ENCODE measurements at places on chromosomes 1 and 21. TPM values are rescaled to one million over a fixed set of nuclear protein-coding genes. Genes with fewer than 3 reads are reported as not detected.

- DNase-seq = peak; percentile 89
Measured at GRCh38 chr21:29258626-29259338, 39.9 kb upstream of the BACH1 start.

GRCh38 chr1:172630056-172630818, 28.7 kb upstream of the FASLG start:
- peak; percentile 73 for DNase-seq

CD1B gene
- not detected for total RNA-seq

DNA sequence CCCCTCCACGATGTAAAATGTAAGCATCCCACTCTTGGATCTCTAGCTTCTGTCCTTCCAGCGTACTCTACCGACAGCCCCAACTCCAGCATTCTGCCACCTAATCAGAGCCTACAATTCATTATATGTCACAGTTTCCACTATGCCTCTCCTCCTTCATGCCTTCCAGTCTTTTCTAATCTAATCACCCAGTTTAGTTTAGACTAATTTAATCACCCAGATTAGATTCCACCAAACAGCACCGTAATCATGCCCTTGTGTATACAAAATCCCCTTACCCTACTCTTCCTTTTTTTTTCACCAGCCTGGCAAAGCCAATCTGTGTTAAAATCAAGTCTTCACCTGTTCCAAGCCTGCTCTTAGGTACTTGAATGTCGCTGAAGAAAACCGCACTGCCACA, 49.8 kb upstream of the KANK4 start:
- DNase-seq = no peak

DNA sequence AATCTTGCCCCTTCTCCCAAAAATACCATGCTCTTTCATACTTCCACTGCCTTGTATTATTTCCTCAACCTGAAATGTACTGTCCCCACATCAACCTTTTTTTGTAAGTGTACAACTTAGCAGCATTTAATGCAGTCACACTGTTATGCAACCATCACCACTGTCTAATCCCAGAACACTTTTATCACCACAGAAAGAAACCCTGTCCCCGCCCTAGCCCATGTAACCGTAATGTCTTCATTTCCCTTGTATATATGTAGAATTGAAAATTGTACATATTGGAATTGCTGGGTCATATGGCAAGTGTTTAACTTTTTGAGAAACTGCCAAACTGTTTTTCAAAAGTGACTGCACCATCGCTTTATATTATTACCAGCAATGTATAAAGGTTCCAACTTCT, 37.4 kb downstream of the PTP4A2 start:
- DNase-seq = no peak

DNA sequence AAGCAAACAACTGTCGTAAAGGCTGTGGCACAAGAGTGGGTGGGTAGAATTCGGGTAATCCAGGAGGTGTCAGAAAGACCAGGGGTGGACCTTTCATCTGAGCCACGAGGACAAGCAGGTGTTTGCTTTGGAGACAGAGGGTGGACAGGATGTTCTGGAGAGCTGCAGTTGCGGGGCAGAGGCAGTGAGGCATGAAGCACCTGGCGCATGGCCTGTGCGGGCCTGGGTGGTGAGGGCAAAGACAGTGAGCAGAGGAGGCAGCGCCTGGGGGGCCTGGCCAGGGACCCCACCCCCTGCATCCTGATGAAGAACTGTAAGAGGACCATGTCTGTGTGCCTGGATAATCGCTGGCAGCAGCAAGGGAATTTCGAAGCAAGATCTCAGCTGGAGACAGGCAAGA, 24.9 kb downstream of the KIF26B start:
- no peak for DNase-seq

DNA sequence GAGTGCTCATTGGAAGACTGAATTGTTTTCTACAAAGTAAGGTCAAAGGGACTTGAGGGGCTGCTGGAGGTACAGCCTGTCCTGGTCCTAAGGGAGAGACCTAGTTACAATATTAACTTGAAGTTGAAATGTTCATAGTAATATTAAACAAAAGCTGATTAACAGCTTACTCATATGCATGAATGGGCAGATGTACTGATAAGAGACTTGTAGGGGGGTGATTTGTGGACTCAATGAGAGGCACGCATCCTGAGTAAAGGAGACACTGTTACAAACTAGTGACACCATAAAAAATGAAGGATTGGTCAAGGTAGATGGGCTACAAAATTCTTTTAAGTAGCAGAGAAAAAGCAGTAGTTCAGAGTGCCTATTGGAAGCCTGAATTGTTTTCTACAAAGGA, 2.7 kb downstream of the HSD11B1 start:
- peak; percentile 64 for DNase-seq

GRCh38 chr1:9687120-9687873, 35.8 kb downstream of the PIK3CD start:
- peak; percentile 74 for DNase-seq

- DNase-seq = no peak
Measured at GRCh38 chr1:8580566-8580965, 236.9 kb downstream of the RERE start.

LMX1A gene
- not detected for total RNA-seq

MRPL24 gene
- 232 TPM for total RNA-seq

DNA sequence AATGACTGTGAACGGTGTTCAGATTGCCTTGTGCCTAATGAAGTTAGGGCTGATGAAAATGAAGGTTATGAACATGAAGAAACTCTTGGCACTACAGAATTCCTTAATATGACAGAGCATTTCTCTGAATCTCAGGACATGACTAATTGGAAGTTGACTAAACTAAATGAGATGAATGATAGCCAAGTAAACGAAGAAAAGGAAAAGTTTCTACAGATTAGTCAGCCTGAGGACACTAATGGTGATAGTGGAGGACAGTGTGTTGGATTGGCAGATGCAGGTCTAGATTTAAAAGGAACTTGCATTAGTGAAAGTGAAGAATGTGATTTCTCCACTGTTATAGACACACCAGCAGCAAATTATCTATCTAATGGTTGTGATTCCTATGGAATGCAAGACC, 96.6 kb downstream of the ZFYVE9 start:
- peak; percentile 77 for DNase-seq

DNA sequence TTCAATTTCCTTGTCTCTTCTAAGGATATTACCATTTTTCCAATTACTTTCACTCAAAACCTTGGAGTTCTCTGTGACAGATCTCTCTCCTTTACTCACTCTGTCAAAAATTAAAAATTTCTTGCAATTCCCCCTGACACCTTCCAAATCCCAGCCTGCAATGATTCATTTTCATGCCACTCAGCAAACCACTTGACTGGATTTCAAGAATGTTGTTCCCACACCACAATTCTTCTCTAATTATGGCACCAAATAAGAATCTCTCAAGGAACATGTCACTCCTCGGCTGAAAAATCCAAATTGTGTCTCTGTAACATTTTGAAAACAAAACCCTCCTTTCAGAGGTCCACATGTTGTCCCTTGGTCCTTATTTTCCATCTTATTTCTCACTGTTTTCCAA, 438.9 kb upstream of the ZP4 start:
- DNase-seq = no peak

PRRX1 gene
- total RNA-seq = not detected

- DNase-seq = no peak
Measured at GRCh38 chr1:119467857-119468668, 38.9 kb upstream of the HSD3B1 start.

GRCh38 chr1:172713466-172713865, 54.6 kb downstream of the FASLG start:
- no peak for DNase-seq

DNA sequence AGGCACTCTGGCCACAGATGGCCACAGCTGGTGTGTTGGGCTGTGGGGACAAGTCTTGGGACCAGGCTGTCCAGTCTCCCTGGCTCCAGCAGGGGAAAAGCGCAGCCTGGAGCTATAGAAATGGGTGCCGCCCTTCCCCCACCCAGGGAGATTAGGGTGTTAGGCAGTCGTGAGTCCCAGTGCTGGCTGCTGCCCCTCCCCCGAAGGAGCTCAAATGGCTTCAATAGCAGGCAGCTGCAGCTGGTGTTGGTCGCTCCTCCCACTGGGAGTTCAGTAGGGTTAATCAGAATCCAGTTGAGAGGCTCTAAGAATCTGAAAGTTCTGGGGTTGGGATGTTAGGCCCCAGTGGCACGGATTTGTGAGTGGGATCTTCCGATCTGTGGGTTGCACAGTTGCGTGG, 595.6 kb upstream of the PKN2 start:
- no peak for DNase-seq

- DNase-seq = peak; percentile 16
Measured at GRCh38 chr1:201511941-201512539, 5.1 kb upstream of the CSRP1 start.

DNA sequence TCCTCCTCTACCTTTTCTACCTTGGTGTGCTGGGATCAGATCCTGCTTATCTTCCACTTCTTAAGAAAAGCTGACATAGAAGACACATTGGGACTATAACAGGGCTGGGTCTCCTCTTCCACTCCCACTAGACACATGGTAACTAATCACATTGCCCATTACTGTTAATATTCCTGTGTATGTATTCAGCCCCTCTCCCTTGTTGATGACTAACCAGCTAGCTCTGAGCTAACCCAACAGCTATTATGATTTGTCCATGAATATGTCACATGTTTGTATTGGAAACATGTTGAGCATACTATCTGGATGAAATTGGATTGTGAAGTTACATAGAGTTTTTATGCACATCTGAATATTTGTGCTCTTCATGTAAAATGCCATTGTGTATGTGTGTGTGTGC, 52.9 kb downstream of the MPZL1 start:
- no peak for DNase-seq

DNA sequence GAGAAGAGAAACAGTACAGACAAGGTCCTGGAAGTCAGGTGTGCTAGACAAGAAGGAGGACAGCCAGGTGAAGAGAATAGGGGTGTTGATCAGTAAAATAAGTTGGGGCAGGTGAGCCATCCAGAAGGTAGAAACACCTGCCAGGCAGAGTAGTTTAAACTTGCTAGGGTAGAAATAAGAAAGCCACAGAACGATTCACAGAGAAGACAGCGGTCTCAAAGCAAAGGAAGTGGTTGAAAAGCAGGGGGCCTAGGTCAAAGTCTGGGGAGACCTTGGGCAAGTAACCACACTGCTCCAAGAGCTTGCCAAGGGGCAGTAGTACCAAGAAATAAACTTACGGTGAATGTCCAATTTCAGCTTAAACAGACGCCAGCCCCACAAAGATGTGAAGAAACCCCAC, 116.6 kb upstream of the PROX1 start:
- no peak for DNase-seq

- DNase-seq = no peak
Measured at GRCh38 chr1:45243476-45244343, 37.3 kb upstream of the ZSWIM5 start.

DNA sequence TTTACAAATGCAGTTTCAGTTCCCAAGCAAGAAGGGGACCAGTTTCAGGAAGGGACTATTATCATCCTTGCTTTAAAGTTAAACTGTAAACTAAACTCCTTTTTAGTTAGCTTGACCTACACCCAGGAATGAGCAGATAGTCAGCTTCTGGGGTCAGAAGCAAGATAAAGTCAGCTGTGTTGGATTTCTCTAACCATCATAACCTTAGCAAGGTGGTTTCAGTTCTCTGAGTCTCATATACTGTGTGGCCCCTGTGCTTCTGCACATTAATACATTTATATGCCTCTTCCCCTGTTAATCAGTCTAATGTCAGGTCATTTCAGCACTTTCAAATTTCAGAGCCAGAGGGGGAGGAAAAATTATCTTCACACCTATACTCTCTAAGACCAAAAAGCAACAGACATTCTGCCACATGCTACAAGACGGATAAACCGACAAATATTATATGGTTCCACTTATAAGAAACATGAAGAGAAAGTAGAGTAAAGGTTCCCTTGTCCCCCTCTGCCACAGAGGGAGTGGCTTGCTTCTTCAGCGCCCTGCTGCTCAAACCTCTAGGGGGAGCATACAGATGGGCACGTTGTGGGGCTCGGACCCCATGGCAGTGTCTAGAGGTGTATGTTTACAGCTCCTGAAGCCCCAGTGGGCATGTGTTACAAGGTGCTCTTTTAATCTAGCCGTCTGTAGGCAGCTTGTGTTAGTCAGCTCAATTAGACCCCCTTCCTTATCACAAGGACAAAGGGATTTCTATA, 89.1 kb downstream of the SMYD3 start:
- DNase-seq = no peak

DNA sequence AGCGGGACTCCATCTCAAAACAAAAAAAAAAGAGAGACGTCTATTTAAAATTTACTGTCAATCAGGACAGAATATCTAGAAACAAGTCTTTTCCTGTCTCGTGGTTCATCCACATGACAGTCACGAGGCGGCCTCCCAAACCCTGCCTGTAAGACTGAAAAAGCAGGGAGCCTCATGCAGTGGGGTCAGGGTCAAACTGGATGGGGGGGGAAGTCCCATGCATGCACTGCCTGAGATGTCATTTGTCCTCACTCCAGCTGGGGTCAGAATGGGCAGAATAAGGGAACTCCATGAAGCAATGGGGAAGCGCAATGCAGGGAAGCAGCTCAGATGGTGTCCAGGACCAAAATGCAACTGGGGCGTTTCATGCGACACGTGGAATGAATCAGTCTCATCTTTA, 85.5 kb downstream of the PIK3CD start:
- DNase-seq = no peak

OR2L8 gene
- not detected for total RNA-seq

Measured in PC-3 (cell line).